ENCODE measurements at places on chromosomes 3 and 15.
A peak's percentile ranks its signal among the peaks of the same experiment; 100 is the strongest.

- no peak for DNase-seq
Measured at GRCh38 chr15:47588958-47589357, 128.3 kb upstream of the SEMA6D start.

DNA sequence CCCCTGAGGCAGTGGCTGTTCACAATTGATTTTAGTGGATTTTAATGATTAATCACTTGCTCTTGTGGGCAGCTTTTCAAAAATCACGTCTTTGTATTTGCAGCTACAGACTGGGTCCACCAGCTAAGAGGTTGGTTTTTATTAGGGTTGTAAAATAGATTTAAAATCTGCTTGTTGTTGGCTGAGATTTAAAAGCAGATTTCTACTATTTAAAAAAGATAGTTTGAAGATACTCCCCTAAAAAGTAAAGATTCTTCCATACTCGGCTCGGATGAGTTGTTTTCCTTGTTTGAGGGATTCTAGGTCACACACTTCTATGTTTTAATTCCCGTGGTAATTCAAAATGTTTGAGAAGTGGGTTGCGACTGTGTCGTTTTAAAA is 1.7 kb downstream of the KLHL24 start:
- no peak for DNase-seq

DNA sequence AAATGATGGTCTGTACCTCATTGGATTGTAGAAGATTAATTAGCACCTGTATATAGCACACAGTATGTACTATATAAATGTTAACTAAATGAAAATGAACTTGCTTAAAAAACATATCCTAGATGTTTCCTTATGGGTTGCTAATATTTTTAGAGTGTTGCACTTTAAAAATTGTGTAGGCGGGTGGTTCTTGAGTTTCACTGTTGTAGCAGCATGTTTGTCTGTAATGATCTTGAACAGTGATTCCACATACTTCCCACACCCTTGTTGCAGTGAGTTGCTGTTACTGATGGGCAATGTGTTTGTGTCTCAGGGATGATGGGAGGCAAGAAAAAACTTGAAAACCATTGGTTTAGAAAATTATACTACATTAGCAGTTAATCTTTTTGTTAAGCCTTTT is 22.0 kb downstream of the USP3 start:
- no peak for DNase-seq

DNA sequence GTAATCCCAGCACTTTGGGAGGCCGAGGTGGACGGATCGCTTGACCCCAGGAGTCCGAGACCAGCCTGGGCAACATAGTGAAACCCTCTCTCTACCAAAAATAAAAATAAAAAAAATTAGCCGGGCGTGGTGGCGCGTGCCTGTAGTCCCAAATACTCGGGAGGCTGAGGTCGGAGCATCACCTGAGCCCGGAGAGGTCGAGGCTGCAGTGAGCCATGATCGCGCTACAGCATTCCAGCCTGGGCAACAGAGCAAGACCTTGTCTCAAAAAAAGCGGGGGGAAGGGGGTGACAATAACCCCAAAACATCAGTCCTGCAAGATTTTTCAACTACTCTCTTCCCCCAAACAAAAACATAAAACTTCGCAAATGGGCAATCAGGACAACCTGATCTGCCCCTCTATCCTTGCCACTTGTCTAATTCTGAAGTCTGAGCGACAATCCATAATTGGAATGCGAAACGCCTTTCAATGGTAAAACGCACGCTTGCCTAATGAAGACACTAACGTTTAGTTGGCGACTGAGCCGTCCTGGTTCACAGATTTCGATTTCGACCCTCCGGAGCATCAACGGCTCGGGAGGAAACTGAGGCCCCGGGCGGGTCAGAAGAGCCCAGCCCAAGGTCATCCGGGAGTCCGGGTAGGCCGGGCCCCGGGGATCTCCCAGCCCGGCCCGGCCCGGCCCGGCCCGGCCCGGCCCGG is 868 bp downstream of the BTBD1 start:
- no peak for DNase-seq

DNA sequence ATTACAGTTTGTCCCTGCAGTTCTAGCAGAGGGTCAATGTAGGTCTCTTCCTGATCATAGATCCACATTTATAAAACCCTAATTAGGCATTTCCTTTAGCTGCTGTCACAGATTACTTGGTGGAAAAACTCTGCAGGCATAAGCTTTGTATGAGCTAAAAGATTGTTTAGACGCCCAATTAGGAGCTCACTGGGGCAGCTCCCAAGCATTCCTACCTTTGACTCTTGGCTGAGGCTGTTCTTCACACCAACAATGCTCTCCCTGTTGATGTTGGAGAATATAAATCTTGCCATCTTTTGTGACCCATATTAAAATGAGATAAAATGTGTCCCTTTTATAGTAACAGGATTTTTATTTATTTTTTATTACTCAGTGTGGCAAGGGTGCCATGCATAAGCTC is 148.3 kb upstream of the TRIM42 start:
- DNase-seq: no peak

GRCh38 chr15:23561914-23562313 is 3.6 kb upstream of the MKRN3 start:
- DNase-seq: no peak

DNA sequence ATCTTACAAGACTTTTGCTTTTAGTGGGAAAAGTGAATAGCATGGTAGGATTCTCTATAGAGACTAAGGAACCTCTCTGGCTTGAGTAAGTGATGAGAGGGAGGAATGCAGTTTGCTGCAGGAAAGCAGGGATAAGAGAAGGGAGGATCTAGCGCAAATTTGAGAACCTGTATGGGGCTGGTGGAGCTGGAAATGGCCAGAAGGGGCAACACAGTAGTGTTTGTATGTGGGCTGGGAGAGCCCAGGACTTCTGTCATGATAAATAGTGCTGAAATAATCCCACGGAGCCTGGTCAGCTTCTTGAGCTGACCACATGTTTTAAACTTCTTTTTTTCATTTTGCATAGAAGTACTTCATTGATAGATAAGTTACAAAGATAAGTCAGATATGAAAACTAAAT is 11.2 kb upstream of the SHC4 start:
- DNase-seq: no peak

DNA sequence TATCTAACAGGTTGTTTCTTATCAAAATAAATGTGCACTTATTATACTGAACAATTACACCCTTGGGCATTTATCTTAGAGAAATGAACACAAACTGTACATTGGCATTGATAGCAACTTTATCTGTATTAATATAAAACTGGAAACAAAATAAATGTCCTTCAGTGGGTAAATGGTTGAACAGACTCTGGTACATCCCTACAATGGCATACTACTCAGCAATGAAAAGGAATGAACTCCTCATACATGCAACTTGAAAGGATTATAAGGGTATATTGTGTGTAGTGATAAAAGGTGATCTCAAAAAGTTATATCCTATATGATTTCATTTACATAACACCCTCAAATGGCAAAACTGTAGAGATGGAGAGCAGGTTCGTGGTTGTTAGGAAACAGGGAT is 23.7 kb upstream of the DLG1 start:
- DNase-seq: no peak

- no peak for DNase-seq
Measured at GRCh38 chr3:5889374-5889773, 701.9 kb downstream of the EDEM1 start.

GRCh38 chr15:72889545-72889944 is 106.0 kb upstream of the ADPGK start:
- DNase-seq: no peak

- no peak for DNase-seq
Measured at GRCh38 chr3:4749567-4750002, 229.7 kb upstream of the BHLHE40 start.

DNA sequence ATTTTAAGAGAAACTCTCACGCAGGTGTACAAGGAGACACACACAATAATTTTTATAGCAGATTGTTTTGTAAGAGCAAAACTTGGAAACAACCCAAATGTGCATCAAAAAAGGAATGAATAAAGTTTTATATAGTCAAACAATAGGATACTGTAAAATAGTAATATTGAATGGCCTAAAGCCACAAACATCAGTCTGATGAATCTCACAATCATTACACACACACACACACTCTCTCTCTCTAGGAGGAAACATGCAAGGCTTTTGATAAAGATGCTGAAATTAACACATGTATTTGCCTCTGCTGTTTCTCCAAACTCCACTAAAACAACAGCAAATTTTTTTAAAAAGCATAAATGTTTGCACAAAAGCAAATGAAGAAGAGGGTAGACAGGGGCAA is 37.3 kb downstream of the ADIPOQ start:
- peak; percentile 50 for DNase-seq

DNA sequence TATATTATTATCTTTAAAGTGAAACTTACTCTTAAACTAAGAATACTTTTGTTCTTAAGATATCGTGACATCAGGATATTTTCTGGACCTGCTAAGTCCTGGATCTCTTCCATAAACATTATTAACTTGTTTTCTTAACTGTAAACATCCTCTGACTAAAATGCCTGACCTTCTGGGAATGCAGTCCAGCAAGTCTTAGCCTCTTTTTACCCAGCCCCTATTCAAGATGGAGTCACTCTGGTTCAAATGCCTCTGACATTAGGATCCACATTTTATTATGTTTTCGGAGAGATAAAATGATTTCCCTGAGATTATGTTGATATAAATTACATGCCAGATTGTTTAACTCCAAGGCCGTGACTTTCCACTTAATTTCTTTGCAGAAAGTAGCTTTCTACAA is 37.6 kb downstream of the OSTN start:
- no peak for DNase-seq

GRCh38 chr3:13134879-13135206 is 61.6 kb upstream of the IQSEC1 start:
- DNase-seq: no peak

DNA sequence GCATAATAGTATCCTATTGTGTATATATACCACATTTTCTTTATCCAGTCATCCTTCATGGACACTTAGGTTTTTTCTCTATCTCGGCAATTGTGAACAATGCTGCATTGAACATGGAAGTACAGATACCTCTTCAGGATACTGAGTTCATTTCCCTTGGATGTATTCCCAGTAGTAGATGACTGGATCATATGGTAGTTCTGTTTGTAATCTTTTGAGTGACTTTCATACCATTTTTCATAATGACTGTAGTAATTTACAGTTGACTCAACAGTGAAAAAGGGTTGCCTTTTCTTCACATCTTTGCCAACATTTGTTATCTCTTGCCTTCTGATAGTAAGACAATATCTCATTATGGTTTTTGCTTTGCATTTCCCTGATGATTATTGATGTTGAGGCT is 21.8 kb downstream of the MYH15 start:
- DNase-seq: peak; percentile 49

DNA sequence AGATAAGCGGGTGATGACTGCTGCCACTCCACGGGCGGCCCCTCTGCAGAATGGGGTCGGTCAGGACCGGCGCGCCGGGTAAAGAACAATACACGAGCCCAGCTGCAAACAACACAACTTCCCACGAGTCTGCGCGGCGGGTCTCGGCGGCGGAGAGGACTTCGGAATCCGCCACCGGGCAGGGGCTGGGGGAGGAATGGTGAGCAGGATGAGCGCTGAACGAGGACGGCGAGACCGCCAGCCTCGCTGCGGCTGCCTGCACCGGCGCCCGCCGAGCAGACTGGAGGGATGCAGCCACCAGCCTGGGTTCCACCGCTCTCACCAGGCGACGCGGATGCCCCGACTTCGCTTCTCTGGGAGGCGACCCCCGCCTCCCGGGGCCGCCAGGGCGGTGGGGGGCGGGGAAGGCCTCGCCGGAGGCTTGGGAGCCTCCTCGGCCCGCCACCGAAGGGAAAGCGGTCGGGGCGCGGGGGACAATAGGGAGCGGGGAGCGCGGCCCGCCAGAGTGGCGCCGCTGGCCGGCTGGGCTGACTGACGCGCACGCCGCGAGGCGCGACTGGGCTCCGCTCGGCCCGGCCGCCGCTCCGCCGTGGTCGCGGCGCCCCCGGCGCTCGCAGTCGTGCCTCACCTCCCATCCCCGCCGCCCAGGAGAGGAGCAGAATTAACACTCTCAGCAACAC is 515 bp downstream of the ADAM10 start:
- DNase-seq: peak; percentile 53

GRCh38 chr3:194624956-194625355 is 8.3 kb downstream of the TMEM44 start:
- no peak for DNase-seq

DNA sequence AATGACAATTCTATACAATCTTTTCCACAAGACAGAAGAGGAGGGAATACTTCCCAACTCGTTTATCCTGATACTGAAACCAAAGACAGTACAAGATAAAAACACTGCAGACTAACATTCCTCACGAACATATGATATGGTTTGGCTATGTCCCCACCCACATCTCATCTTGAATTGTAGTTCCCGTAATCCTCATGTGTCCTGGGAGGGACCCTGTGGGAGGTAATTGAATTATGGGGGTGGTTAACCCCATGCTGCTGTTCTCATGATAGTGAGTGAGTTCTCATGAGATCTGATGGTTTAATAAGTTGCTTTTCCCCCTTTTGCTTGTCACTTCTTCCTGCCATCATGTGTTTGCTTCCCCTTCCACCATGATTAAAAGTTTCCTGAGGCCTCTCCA is 83.9 kb upstream of the PROK2 start:
- DNase-seq: no peak

DNA sequence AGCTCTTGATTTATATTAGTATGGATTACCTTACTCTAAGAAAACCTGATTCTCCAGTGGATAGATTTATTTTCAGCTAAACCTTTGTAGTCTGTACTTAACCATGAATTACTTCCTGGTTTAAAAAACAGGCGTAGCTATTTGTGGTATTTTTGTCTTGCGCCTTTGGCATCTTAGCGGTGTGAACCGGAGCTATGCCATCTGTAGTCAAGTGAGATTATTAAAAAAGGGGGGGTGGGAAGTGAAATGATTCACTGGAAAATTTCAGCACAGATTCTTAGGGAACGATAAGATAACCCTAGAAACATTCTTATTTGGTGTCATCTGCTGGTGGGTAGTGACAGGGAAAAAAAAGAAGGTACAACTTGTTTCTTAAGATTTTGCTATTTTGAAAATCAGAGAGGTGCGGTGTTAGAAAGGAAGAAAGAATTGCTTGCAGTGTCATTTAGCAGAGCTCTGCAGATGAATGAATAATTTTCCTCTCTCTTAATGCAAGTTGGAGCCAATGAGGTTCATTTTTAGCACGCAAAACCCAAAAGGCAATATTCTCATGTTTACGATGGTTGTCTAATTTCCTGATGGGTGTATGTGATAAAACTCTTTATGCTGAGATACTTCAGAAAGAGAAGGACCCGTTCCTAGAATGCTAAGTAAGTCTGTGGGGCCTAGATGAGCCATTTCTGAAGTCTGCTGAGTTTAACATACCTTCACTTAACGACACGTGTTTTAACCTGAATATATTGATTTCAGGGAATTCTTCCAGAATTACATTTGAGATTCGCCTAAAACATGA is 44.0 kb downstream of the PSMD6 start:
- peak; percentile 46 for DNase-seq

DNA sequence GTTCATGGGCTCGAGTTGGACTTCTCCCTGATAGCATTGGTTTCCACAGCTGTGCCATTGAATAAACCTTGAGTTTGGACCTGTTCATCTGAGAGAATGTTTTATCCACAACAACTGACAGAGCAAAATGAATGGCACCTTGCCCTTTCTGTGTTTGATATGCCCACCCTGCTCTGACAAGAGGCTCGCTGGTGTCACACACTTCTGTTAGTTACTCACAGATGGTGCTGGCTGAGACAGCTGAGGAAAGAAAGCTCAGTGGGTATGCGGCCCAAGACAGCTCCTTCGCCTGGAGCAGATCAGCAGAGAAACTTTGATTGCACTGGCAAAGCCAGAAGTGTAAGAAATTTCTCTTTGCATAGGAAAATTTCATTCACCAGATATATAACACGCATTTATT is 2.5 kb upstream of the CAPN3 start:
- no peak for DNase-seq
